Nasal cavity respiratory epithelium epithelial cell of viscerocranial mucosa (primary cell): ENCODE measurements at places on chromosomes 13 and 19. TPM values are rescaled to one million over a fixed set of nuclear protein-coding genes. Genes with fewer than 3 reads are reported as not detected.

The PALM gene
- 0.34 and 23.0 TPM in 2 replicates for total RNA-seq

The ADGRE3 gene
- not detected in 2 replicates for total RNA-seq

The SLC15A1 gene
- 0.34 and 1.3 TPM in 2 replicates for total RNA-seq

The AP1M2 gene
- total RNA-seq: 111 and 115 TPM in 2 replicates

The GSX1 gene
- total RNA-seq: not detected in 2 replicates
